Fibroblast of skin of left biceps (primary cell): ENCODE measurements at places on chromosomes 1 and 21.

- no peak for DNase-seq
Measured at GRCh38 chr21:29175408-29176134, 45.1 kb downstream of the MAP3K7CL start.

- DNase-seq: no peak
Measured at GRCh38 chr1:26702680-26703038, 6.8 kb downstream of the ARID1A start.

- no peak for DNase-seq
Measured at GRCh38 chr1:169298441-169298840, 69.2 kb downstream of the NME7 start.

- DNase-seq: no peak
Measured at GRCh38 chr1:100423832-100424337, 71.6 kb downstream of the CDC14A start.

- no peak for DNase-seq
Measured at GRCh38 chr21:40146216-40146837, 279.1 kb downstream of the PCP4 start.

GRCh38 chr21:25539606-25540005 is 67.7 kb downstream of the MRPL39 start:
- DNase-seq: no peak

DNA sequence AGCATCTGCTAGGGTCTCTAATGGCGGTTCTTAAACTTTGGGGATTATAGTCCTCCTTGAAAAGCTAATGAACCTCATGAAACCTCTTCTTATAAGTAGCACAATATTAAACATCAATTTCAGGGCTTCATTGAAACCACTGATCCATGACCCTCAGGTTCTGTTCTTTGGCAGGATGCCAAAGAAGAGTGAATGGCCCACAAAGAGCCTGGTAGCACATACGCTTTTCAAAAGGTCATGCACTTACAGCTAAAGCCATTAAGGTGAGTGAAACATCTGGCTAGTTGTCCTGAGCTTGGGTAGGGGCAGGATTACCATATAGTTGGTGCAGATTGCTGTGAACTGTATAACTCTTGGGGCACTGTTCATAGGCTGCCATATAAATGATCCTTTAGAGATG is 42.3 kb downstream of the MDM4 start:
- no peak for DNase-seq

DNA sequence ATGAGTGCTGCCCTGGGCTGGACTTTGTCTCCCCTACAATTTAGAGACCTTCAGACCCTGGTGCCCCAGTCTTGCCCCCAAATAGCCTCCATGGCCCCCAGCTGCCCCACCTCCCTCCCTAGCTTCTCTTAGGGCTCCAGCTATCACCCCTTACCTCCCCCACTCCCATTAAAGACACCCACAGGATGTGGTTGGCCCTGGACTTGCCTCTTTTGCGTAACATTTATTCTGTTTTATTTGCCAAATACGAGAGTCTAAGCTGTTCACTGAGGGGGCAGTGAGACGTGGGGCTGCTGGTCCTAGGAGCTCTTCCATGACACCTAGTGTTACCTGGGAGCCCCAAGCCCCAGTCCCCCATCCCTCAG is 4.5 kb downstream of the ZC3H12A start:
- DNase-seq: no peak

DNA sequence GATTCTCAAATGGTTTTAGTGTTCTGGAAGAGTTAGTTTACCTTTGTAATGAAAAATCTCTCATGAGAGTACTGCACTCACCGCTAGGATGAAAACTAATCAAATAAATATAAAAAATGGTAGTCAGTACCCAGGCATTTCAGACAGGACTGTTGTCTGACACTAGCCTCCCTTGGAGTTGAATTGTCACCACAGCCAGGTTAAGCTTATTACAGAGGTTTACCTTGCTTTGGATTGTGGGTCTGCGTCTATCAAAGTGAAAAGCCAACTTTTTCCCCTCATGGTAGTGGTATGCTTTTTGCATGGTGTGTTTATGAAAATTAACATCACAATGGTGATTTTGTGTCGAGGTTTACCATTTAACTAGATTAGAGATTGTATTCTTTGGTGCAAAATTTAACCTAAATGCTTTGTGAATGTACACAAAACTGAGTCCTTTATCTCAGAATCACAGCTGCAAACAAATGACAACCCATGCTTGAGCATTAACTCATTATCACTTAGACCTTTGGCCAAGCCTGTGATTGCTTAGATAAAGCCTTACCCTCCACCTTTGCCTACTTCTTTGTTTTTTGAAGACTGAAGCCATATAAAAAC is 20.1 kb downstream of the RAP1A start:
- no peak for DNase-seq

GRCh38 chr1:216553766-216554165 is 130.5 kb upstream of the USH2A start:
- DNase-seq: no peak

DNA sequence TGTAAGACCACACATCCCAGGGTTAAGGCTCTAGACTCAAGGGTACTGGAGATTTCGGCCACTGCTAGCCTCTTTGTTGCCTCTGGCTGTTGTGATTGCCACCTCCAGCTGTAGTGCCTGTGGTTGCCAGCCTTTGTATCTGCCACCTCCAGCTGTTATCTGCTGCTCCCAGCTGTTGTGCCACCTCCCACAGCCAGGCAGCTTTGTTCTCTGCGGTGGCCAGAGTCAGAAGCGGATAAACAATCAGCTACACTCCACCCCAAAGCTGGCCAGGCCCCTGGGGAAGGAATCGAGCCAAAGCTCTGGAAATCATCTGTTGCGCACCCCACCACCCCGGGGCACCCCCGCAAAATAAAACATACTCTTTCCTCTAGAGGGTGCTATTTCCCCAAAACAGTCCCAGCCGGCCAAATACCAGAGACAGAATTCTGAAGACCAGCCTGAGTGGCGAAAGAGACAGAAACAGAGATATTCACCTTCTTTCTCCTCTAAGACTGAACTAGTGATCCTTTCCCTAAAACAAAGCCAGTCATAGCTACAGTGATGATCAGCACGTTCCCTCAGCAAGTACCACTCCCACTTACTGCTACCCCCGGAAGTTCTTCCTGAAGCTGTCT is 14.8 kb upstream of the PIGM start:
- DNase-seq: no peak

GRCh38 chr1:199042193-199042592 is 403.4 kb downstream of the PTPRC start:
- no peak for DNase-seq

- DNase-seq: no peak
Measured at GRCh38 chr1:162081316-162081715, 11.8 kb downstream of the NOS1AP start.

DNA sequence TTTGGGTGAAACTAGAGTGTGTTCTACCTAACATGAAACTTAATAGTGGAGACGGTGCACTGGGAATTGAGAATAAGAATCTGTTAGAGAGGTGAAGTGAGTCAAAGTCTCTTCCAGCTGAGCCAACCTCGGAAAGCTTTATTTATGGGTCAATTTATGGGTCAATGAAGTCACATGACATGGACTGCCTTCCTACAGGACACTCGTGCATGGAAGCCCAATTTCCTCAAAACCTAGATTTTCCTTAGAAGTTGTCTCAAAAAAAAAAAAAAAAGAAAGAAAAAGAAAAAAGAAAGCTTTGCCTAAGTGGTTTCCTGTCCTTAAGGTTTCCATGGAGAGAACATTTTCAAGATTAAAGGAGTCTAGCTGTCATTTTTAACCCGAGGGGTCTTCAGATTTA is 26.7 kb downstream of the CACHD1 start:
- no peak for DNase-seq

- no peak for DNase-seq
Measured at GRCh38 chr1:236389253-236389652, 4.8 kb upstream of the EDARADD start.

- no peak for DNase-seq
Measured at GRCh38 chr21:41751611-41752011, 15.2 kb downstream of the RIPK4 start.

GRCh38 chr1:9629445-9630201 is 21.9 kb upstream of the PIK3CD start:
- DNase-seq: no peak

DNA sequence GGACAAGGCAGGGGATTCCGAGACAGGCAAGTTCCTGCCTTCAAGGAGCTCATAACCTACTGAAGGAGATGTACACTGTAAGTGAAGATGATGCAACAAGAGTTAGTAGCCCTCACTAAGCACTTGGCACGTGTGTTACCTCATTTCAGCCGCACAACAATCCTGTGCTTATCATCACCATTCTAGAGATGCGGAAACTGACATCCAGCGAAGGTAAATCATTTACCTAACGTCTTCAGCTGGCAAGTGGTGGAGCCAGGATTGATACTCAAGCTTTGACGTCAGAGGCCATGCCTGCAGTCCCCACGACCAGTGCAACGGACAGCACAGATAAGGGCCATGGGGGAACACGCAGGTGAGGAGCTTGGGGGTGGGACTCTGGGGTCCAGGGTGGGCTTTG is 2.9 kb upstream of the UBXN10 start:
- no peak for DNase-seq

DNA sequence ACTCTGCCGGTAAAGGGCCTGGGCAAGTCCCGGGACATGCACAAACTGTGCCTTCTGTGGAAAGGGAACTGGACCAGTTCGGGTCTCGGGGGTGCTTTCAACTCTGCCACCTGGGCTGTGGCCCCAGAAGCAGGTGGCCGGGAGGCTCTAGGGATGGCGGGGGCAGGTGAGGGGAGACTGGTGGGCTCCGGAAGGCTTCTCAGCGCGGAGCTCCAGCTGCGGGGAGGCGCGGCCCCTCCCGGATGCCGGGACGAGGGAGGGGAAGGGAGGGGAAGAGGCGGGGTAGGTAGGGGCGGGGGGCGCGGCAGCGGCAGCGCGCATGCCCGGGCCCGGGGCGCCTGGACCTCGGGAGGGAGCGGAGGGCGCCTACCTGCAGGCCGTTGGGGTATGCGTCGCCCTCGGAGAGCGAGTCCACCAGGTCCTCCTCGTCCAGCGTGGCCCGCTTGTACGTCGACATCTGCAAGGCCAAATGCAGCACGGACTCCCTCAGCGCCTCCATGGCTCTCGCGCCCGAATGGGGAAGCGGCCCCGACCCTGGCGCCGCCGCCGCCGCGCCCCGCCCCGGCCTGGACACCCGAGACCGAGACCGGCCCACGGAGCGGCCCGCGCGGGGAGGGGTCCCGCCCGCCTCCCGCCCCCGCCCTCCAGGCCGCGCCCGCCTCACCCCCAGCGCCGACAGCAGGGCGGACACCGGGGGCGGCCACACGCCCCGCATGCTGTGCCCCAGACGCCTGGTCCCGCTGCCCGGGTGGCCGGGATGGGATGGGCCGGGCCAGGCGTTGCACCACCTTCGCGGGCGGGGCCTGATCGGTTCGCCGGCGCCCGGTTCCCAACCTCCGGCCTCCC is at the start of gene ECE1:
Gene ECE1, minus strand, starts transcription at position 764 of the 846 bp plus-strand sequence. Its CDS starts 49 bp downstream, at position 715.
- DNase-seq: no peak

- no peak for DNase-seq
Measured at GRCh38 chr1:201585093-201585483, 46.2 kb downstream of the NAV1 start.

DNA sequence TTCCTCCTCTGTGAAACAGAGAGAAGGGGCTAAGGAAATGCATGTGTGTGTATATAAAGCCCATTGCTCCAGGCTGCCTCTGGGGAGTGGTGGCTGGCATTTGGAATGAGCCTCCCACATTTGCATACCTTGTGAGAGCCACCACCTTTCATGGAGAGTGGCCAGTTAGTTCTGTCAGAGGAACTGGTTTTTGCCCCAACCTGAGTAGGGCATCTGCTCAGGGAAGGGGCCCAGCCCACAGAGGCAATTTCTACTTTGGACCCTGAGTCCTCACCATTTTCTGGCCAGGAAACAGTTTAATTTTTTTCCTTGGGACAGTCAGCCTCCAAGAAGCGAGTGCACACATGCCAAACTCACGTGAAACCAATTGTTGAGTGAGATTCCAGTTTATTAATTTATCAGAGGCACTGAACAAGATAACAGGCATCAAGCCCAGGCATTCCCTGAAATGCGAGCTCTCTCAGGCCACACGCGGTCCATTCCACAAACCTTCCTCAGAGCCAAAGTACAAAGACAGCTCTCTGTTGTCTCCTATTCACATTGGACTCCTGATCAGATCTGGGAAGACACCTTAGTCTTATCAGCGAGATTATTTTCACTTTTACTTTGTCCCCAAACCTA is 1.0 kb upstream of the SLC6A9 start:
- DNase-seq: no peak

- DNase-seq: no peak
Measured at GRCh38 chr21:46551636-46552241, 53.1 kb downstream of the S100B start.

- DNase-seq: no peak
Measured at GRCh38 chr21:16713331-16714117, 799.3 kb upstream of the CXADR start.

DNA sequence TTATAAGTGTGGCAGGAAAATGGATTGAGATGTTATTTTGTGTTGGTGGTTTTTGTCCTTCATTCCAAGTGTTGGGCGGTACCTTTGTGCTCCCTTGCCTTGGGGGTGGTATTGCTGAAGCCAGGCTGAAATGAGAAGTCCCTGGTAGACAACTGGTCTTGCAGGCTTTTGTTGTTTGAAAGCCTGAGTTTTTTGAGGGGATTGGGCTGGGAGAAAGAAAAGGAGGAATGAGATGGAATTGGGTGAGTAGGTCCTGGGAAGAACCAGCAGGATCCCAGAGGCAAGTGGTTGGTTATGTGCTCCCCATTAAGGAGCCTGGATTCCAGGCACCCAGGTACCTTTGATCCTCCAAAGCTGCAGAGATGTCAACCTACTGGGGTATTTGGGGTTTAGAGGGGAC is 93.7 kb upstream of the SLC2A1 start:
- DNase-seq: no peak

GRCh38 chr1:106995970-106996369 is 60.5 kb upstream of the PRMT6 start:
- DNase-seq: no peak

DNA sequence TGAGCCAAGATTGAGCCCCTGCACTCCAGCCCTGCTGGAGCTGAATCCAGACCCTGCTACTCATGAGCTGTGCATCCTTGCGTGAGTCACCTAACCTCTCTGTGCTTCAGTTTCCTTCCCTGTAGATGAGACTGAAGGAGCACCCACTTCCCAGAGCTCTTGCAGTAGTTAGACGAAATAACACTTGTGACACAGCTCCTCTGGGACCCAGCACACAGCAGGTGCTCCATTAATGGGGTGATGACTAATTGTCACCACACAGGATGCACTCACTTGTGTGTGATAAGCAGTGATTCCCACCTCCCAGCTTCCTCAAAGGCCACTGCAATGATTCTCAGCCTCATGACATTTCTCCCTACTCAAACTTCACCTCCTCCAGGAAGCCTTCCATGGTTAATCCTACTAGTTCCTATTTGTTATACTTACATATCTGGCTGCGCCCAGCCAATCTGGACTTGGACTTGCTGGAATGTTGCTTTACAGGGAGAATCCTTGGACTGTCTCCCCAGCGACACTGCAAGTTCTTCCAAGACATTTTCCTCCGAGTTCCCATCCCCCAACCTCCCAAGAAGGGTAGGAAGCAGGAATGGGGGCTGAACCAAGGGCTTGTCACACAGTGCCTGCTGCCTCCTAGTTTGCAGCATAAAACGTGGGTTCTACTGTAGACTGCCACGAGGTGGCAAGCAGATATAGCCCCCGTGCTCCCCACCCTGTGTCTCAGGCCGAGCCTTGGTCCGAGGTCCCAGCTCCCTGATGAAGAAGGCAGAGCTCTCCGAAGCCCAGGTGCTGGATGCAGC is 17.2 kb downstream of the DRAXIN start:
- DNase-seq: no peak

GRCh38 chr1:168266644-168267186 is 14.0 kb upstream of the TBX19 start:
- DNase-seq: no peak
